NCI-H2171 treated with DMSO at 0.1 percent for 48 hours (cell line): ENCODE measurements at places on chromosomes 1 and 21.

DNA sequence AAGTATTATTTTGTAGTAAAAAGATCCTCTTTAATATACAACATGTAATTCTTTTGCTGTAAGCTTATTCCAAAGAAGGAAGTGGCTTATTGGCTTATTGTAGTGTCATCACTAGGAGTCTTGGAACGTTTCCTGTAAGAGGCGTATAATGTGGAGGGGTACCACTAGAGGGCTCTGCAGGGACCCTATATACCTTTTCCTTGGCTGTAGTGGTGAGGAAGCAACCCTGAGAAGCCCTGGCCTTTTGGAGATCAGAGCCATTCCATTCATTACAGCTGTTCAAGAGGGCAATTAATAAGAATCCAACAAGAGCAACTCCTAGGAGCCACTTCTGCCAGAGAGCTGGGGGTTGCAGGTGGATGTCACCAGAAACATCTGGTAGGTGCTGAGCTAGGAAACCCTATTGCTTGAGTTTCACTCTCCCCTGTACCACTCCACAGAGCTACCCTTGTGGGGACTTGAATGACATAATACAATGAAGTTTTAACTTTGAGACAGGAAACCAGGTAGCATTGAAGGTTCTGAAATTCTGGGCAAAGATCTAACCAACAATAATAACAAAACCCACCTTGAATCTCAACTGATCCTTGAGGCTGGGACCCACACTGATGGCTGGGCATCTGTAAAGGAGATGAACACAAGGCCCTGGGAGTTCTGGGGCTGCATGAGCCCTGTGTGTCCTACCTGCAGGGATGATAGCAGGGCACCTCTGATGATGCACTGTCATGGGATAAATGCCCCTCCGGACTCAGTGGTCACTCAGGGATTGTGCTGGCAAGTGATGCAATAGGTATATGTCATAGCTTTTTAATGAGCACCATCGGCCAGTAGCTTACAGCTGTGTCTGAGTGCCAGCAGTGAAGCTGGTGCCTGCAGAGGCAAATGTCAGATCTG lies 160.2 kb upstream of the COA6 start:
- DNase-seq: peak; percentile 50

DNA sequence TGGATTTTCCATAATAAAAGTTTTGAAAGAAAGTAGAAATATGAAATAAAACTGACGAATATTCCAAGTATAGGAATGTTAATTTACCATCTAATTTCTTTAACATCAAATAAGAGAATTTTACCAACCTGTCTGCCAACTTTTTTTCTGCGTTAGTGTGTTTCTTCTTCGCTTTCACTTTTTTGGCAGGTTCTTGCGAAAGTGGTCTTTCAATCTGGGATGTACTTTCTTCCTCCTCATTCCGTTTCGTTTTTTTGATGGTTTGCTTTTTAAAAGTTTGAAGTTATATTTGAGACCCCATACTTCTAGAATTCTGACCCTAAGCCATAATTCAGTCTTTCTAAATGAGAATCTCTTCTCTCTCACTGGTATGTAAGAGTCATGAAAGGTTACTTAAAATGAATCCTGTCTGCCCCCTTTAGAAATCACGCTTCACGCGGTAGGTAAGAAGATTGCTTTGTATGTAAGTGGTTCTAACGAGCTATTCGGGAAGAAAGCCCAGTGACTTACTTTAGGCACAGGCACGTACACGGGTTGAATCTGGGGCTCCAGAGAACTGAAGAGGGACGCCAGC lies 580 bp downstream of the RBM34 start:
- DNase-seq: no peak

GRCh38 chr1:5910276-5910620 lies 82.0 kb downstream of the NPHP4 start:
- DNase-seq: no peak

GRCh38 chr21:28781602-28782276 lies 210.9 kb downstream of the LTN1 start:
- DNase-seq: peak; percentile 9

- no peak for DNase-seq
These were observed 7.9 kb upstream of the RAB7B start for GRCh38 chr1:206011057-206011456.

DNA sequence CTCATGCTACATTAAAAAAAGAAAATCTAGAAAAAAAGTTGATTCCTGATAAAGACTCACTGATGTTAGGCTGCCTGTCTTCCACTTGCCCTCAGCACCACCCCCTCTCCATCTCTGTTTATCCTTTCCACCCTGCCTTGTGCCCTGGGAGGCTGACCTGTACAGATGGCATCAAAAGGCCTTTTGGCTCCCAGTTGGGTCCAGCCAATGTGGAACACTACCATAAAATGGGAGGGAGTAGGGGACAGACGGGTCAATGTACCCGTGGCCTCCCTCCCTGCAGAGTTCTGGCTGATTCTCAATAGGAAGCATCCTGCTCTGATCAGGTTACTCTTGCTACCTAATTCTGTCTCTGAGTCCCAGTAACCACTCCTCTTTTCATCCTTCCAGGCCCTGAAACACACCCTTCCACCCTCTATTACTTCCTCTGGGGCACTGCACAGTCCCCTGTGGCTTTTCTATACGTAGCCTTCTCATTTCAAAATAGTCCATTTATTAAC lies 300.0 kb downstream of the HHIPL2 start:
- DNase-seq: no peak

DNA sequence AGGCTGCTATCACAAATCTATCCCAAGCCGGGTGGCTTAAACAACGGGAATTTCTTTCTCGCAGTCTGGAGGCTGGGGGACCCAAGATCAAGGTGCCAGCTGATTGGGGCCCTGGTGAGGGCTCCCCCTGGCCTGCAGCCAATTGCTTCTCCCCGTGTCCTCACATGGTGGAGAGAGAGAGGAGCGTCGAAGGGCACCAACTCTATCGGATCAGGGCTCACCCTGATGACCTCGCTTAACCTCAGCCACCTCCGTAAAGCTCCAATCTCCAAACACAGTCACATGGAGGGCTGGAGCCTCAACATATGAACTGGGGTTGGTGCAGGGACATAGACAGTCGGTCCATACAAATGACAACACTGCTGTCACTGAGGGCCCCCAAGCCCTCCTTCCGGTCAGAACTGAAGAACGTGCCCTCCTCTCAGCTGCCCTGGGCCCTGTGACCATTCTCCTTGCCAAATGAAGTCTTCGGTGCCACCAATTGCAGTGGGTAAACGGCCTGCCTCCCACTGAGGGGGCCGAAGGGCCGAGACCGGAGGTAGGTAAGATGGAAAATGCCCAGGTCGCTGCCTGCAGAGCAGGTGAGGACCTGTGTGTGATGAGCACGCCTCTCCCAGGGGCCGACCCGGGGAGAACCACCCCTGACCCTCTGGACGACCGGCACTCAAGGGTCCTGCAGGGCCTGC lies 211.0 kb downstream of the TOMM20 start:
- DNase-seq: no peak

DNA sequence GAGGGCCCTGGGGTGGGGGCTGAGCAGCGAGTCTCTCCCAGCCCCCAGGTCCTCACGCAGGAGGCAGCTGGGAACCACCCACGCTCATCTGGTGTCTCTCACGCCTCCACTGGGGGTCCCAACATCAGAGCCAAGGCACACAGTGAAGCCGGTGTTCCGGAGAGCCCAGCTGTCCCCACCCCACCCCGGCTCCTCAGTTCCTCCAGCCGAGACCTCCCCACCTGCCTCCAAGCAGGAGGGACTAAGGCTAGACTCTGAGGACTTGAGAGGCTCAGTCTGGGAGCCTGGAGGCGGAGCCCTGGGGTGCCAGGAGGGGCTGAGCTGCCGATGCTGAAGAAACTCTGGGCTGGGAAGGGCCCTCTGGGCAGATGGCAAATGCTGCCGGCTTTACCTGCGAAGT lies 1.6 kb upstream of the HPCA start:
- peak; percentile 93 for DNase-seq

DNA sequence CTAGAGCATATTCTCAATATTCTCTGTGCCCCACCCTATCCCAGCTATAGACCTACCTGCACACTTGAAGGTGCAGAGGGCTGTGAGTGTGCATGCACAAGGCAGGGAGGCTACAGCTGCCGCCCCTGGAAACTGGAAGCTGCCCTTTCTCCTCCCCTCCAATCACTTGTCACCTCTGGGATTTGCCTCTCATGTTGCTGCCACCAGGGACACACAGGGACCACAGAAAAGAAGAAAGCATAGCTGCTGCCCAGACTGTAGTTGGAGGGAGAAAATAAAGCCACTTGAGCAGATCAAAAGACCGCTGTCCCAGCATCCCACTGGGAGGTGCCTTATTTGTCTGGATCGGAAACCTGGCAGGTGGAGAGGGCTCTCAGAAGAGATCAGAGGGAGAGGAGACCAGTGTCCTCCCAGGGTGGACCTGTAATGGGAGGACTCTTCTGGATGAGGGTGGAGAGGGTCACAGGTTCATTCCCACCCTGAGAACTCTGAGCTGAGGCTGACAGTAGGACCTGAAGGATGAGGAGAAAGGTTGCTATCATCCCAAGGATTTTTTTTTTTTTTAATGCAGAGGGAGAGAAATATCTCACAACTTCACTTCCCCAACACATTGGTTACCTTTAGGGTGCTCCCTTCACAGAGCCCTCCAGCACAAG lies 7.6 kb upstream of the INPP5B start:
- peak; percentile 54 for DNase-seq

GRCh38 chr1:25735956-25736529 lies 64.0 kb upstream of the SELENON start:
- DNase-seq: no peak

- DNase-seq: no peak
These were observed 92.5 kb upstream of the RUNX3 start for GRCh38 chr1:25022361-25023189.

- DNase-seq: no peak
These were observed 2.7 kb downstream of the GIPC2 start for GRCh38 chr1:78048446-78048845.

DNA sequence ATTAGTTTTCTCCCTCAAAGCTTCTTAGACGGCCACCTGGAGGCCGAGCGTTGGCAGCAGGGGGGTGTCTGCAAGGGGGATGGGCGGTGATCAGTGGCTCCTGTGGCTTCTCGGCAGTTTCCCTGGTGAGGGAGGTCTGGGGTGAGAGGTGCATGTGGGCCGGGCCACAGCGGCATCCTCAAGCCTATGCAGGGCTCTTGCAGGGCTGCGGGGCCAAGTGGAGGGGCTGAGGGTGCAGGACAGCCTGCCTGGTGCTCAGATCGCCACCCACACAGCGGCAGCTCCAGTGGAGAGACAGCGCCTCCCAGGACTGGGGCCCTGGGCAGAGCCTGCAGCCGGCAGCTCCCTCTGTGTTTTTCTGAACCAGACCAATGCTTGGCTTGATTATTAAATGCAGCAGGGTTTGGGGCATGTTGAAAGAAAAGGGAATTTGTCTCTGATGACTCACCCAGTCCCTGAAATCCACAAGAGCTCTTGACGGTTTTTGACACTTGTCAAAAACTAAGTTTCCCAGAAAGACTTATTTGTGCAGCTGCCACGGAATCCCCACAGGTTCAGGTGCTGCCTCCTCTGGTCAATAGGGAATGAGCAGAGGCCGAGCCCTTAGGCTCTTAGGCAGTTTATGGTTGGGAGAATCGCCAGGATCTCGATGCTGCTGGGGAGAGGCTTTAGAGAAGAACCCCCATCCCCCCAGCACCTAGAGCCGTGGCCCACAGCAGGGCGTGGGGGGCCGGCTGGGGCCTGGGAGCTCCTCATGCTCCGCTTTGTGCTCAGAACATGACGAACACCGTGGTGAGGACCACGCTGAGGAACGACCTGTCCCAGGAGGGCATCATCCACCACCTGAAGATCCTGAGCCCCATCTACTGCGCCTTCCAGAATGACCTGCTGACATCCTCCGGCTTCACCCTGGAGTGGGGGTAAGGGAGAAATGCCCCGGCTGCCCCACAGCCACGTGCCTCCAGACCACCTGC lies 54.7 kb downstream of the UMODL1 start:
- DNase-seq: no peak
